ENCODE measurements at places on chromosomes 1 and 21.

DNA sequence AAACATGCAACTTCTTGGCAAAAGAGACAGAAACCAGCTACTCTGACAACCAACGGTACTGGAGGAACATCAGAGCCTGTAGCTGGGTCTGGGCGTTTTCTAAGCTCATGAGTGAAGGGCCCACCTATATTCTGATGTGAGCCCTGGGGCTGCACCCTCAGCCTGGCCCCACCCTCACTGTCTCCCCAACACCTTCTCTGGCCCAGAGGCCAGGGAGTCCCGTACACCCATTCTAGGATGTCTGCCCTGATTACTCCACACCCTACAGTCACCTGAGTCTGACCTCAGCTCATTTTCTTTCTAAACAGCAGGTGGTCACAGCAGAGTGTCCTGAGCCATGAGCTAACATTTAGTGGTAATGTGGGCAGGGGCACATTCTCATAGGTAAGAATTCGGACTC, 439.2 kb downstream of the MATN1 start:
- H3K27ac ChIP-seq = no peak overlapping the region
- H3K4me1 ChIP-seq = no peaks in the 10 kb centered on the region
- no peak overlapping the region for H3K4me3 ChIP-seq
- no peak for DNase-seq

GRCh38 chr1:236332092-236332758, 50.5 kb upstream of the ERO1B start:
- no peak for DNase-seq
- no peak overlapping the region for H3K27ac ChIP-seq
- H3K36me3 ChIP-seq = no peaks in the 10 kb centered on the region
- H3K27me3 ChIP-seq = no peaks in the 10 kb centered on the region
- no peaks in the 10 kb centered on the region for H3K4me1 ChIP-seq
- no peak overlapping the region for H3K4me3 ChIP-seq

- no peaks in the 10 kb centered on the region for H3K36me3 ChIP-seq
- no peaks in the 10 kb centered on the region for H3K4me1 ChIP-seq
- no peak overlapping the region for H3K27ac ChIP-seq
- H3K4me3 ChIP-seq = no peak overlapping the region
- DNase-seq = no peak
These were observed 55.3 kb upstream of the TARDBP start for GRCh38 chr1:10957133-10957532.

- H3K27ac ChIP-seq = no peak overlapping the region
- H3K4me3 ChIP-seq = no peak overlapping the region
- no peaks in the 10 kb centered on the region for H3K4me1 ChIP-seq
- DNase-seq = no peak
- no peaks in the 10 kb centered on the region for H3K27me3 ChIP-seq
These were observed 1048.3 kb downstream of the AMY1C start for GRCh38 chr1:104797982-104798381.

- no peak overlapping the region for H3K4me3 ChIP-seq
- H3K27me3 ChIP-seq = peaks cover 9% of the 10 kb centered on the region
- H3K27ac ChIP-seq = no peak overlapping the region
- DNase-seq = no peak
These were observed 187.7 kb upstream of the FOXD3 start for GRCh38 chr1:63134501-63135173.

GRCh38 chr1:228500143-228500734, 13.1 kb downstream of the RNF187 start:
- no peak for DNase-seq
- H3K4me1 ChIP-seq = peaks cover 7% of the 10 kb centered on the region
- H3K27me3 ChIP-seq = no peaks in the 10 kb centered on the region
- H3K4me3 ChIP-seq = no peak overlapping the region
- H3K27ac ChIP-seq = no peak overlapping the region

DNA sequence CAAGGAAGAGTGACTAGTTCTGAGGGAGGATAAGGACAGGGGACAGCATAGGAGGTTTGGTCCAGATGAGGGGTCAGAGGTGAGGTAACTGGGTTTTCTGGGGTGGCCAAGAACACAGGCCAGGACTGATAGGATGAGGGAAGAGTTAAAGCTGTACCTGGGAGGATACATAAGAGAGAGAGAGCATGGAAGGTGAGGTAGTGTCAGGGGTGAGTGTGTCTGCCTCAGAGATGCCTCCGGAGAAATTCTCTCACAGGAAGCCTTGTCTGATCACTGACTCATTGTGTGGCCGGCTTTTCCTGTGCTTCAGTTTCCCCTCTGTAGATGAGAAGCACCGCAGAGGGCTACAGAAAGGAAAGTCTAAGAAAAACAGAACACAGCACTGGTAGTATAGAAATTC, 40.2 kb downstream of the FASLG start:
- peak; percentile 63 for DNase-seq
- H3K4me1 ChIP-seq = peaks cover 12% of the 10 kb centered on the region
- H3K27me3 ChIP-seq = no peaks in the 10 kb centered on the region
- no peak overlapping the region for H3K27ac ChIP-seq
- H3K36me3 ChIP-seq = no peaks in the 10 kb centered on the region

DNA sequence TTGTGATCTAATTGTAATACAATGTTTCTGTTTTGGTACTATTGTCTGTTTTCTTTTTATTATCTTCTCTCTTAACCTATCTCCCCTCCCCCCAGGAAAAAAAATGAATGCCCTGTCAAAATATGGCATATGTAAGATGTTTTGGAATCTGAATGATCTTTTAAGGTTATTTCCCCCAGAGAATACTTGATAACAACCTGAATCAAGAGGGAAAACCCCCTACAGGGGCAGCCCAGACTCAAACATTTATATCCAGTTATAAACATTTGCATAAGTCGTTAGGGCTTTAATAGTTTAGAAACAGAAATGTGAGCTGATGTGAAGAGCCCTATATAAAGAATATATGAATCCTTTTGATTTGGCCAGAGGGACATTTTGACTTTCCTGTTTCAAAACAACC, 169.5 kb downstream of the VAV3 start:
- H3K27ac ChIP-seq = no peak overlapping the region
- no peaks in the 10 kb centered on the region for H3K27me3 ChIP-seq
- no peaks in the 10 kb centered on the region for H3K36me3 ChIP-seq
- H3K4me1 ChIP-seq = no peaks in the 10 kb centered on the region
- no peak overlapping the region for H3K4me3 ChIP-seq

DNA sequence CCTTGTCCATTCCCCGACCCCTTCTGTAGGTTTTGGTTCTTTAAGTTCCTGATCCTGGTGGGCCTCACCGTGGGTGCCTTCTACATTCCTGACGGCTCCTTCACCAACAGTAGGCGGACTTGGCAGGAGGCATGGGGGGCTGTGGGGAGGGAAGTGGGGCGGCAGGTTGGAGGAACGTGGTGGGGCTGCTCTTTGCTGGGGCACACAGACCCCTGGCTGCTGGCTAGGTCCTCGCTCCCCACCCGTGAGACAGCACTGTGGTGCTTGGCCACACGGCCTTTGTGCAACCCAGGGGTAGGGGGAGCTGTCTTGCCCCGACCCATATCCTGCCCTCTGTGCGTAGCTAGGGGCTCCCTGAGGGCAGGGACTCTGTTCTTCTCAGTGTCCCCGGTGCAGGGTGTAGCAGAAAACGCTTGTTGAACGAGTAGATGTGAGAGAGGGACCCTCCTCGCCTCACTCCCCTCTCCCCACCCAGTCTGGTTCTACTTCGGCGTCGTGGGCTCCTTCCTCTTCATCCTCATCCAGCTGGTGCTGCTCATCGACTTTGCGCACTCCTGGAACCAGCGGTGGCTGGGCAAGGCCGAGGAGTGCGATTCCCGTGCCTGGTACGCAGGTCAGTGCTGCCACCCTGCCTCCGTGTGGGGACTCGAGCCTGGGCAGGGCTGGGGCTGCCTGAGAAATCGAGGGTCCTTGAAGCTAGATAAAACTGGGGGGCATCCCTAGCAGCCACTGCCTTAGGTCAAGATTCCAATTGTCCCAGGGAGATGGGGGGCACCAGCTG, 12.5 kb downstream of the SERINC2 start:
- H3K36me3 ChIP-seq = no peaks in the 10 kb centered on the region
- no peak overlapping the region for H3K27ac ChIP-seq
- no peaks in the 10 kb centered on the region for H3K27me3 ChIP-seq
- no peaks in the 10 kb centered on the region for H3K4me1 ChIP-seq

- no peak overlapping the region for H3K27ac ChIP-seq
- no peak overlapping the region for H3K4me3 ChIP-seq
- no peak for DNase-seq
- H3K4me1 ChIP-seq = peaks cover 7% of the 10 kb centered on the region
These were observed 4.3 kb downstream of the CR1 start for GRCh38 chr1:207500306-207500705.

- H3K4me1 ChIP-seq = peaks cover 44% of the 10 kb centered on the region
- peak overlapping the region; percentile 93 for H3K27ac ChIP-seq
- peak; percentile 99 for DNase-seq
- H3K4me3 ChIP-seq = no peak overlapping the region
- no peaks in the 10 kb centered on the region for H3K36me3 ChIP-seq
These were observed 64.2 kb upstream of the ERRFI1 start for GRCh38 chr1:8090241-8090702.

- no peak overlapping the region for H3K4me3 ChIP-seq
- no peaks in the 10 kb centered on the region for H3K4me1 ChIP-seq
- H3K36me3 ChIP-seq = no peaks in the 10 kb centered on the region
- H3K27me3 ChIP-seq = no peaks in the 10 kb centered on the region
- H3K27ac ChIP-seq = no peak overlapping the region
- DNase-seq = no peak
These were observed 554.8 kb upstream of the B3GALT2 start for GRCh38 chr1:193741228-193741627.

- H3K27ac ChIP-seq = no peak overlapping the region
- peaks cover 29% of the 10 kb centered on the region for H3K36me3 ChIP-seq
- H3K4me1 ChIP-seq = peaks cover 31% of the 10 kb centered on the region
- H3K27me3 ChIP-seq = no peaks in the 10 kb centered on the region
- H3K4me3 ChIP-seq = no peak overlapping the region
These were observed 22.0 kb downstream of the AHCYL1 start for GRCh38 chr1:110006516-110006915.

DNA sequence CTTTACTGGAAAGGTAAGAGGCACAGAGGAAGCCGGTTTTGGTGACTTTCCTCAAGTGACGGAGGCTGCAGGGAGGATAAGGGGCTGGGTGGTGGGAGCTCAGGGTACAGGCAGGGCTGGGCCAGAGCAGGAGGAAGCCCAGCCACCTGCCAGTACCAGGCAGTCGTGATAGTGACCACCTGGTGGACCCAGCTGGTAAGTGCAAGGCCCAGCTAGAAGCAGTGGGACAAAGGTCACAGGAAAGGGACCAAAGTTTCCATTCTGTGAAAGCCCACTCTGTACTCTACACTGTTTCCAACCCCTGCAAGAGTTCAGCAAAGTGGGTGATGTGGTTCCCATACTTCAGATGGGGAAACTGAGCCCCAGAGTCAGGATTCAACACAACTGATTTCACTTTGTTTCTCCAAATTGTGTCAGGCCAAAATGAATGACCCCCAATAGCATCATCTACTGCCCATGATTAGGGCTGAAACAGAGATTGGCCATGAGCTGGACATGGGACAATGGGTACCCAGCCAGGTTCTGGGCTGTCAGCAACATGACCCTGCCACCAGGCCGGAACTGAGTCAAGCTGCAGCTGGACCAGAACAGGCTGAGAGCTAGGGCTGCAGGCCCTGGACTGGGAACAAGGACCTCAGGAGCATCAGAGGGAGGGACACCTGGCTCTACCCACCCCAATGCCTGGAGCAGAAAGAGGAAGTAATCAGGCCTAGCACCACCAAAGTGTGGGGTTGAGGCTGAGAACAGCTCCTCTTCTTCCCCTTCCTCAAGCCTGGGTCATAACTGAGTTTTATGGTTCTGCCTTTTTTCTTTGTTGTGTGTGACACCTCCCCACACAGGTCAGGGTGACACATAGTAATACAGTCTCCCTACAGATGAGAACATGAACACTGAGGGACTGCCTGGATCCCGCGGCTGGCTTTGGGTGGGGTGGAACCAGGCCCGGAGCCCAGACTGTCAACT, 50.2 kb downstream of the KCNN3 start:
- no peak for DNase-seq
- no peaks in the 10 kb centered on the region for H3K36me3 ChIP-seq
- peaks cover 9% of the 10 kb centered on the region for H3K27me3 ChIP-seq
- H3K4me3 ChIP-seq = no peak overlapping the region
- no peak overlapping the region for H3K27ac ChIP-seq
